ENCODE measurements at places on chromosomes 16 and 17.

DNA sequence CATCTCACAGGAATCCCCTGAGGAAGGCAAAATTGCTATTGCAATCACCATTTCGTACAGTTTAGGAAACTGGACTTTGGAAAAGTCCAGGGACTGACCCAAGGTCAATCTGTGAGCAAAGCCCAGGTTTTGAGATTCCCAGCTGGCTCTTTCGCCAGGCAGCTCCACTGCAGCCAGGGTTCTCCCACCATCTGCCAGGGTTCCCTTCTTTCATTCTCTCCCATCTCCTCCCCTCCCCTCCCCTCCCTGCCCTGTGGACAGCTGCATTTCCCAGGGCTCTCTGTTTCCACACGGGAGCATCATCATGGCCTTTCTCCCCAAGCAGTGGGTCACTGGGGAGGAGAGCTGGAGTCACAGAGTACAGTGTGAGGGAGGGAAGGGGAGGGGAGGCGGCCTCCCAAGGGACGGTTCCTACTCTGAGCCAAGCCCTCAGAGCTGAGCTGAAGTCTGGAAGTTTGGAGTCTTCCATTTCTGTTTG, 11.9 kb upstream of the GSDMA start:
- DNase-seq = no peak

DNA sequence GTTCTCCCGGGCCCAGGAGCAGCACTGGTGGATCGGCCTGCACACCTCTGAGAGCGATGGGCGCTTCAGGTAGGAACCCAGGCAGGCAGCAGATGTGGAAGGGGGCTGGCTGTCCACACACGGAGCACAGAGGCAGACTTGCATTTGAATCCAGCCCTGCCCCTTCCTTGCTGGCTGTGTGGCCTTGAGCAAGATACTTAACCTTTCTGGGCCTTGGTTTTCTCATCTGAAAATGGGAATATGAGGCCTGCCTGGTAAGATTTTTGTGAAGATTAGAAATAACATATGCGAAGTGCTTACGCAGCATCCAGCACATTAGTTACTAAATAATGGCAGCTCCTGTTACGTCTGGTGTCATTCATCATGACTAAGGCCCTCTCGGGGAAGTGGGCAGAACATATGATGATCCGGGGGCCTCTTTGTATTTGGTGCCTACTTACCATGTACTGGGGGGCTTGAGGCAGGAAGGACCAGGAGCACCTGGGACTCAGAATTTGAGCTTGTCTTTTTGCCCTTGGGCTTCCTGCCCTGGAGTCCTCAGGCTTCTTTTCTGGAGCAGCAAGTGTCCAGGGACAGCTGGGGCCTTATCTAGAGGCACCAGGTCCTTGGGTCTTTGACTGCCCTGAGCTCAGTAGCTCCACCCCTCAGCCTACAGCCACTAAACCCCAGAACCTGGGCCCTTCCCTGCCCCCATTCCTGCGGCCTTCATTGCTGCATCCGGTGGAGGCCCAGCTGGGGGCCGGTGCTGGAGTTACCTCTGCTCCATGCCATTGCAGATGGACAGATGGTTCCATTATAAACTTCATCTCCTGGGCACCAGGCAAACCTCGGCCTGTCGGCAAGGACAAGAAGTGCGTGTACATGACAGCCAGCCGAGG, 53.8 kb downstream of the MRC2 start:
- DNase-seq = no peak

GRCh38 chr17:61368832-61369450, 30.7 kb upstream of the TBX2 start:
- DNase-seq = no peak

GRCh38 chr16:13999895-14000425, 71.2 kb upstream of the MRTFB start:
- no peak for DNase-seq

DNA sequence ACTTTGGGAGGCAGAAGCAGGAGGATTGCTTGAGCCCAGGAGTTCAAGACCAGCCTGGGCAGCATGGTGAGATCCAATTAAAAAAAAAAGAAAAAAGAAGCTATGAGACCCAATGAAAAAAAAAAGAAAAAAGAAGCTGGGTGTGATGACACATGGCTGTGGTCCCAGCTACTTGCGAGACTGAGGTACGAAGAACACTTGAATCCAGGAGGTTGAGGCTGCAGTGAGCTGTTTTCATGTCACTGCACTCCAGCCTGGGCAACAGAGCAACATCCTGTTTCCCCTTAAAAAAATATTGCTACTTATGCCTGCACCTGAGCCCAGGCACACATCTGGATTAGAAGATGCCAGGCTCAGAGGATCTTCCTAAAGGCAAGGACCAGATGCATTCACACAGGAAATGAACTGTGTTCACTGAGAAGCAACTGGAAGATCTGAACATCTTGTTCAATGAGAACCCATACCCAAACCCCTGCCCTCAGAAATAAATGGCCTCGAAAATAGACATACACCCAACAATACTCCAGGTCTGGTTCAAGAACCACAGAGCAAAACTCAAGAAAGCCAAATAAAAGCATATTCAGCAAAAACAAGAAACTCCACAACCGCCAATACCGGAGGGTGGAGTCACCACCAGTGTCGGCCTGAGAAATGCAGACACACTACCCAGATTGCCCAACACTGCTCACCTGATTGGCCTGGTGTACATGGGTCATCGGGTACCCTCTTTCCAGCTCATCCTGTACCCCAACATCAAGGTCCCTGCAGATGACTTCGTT, 4.4 kb downstream of the RNF135 start:
- no peak for DNase-seq

Measured in NK-92 treated with Interleukin-12 subunit alpha and Interleukin-12 subunit beta, amount 100 ng/mL, for 24 hours (cell line).